ENCODE measurements at places on chromosomes 5 and 9. TPM values are rescaled to one million over a fixed set of nuclear protein-coding genes. Genes with fewer than 3 reads are reported as not detected.

The LAMC3 gene
- polyA plus RNA-seq: 28.4 TPM

The C9orf50 gene
- polyA plus RNA-seq: 1.4 TPM

The SHC3 gene
- 3.4 TPM for polyA plus RNA-seq

The ADCY2 gene
- 6.3 TPM for polyA plus RNA-seq

The TOR1A gene
- polyA plus RNA-seq: 41.2 TPM

The CMBL gene
- 52.2 TPM for polyA plus RNA-seq

The CDO1 gene
- polyA plus RNA-seq: 32.2 TPM

The EIF4E1B gene
- not detected for polyA plus RNA-seq

The DOCK2 gene
- 2.6 TPM for polyA plus RNA-seq

The RNF180 gene
- polyA plus RNA-seq: 13.3 TPM

The NTNG2 gene
- 0.20 TPM for polyA plus RNA-seq

The IFNA5 gene
- not detected for polyA plus RNA-seq

The WWC1 gene
- polyA plus RNA-seq: 65.8 TPM

DNA sequence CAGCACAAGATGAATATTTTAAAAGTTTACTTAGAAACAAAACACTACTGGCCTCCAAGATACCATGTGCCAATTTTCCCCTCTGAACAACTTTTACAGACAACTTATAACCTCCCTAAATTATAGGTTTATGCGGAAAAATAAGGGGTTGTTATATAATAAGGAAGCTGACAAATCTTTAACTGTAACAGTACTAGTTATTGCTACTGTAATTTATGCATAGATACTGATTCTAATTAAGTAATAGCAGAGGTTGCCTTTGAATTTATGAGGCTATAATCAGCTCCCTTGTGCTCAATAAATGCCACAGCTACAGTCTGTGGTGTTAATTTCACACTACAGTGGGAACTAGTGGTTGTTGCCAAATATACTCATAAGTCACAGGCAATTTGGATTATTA, 291.3 kb upstream of the PCSK5 start:
- DNase-seq: no peak

GRCh38 chr5:158178535-158178934, 319.6 kb upstream of the CLINT1 start:
- DNase-seq: no peak

DNA sequence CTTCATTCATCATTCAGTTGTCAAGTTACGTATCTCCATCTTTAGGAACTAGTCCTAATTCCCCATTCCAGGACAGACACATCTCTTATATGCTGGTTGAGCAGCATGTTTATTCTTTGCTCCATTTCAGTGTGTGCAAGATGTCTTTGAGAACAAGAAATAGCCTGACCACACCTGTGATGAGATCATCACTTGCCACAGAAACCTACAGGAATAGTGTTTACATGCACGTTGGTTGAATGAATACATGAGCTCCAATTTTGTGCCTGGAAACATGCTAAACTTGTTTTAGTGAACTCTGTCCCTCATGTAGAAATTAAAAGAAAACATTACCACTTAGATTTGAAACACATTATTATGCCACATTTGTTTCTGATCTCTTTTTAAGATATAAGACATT, 489.1 kb downstream of the CDH18 start:
- DNase-seq: no peak

DNA sequence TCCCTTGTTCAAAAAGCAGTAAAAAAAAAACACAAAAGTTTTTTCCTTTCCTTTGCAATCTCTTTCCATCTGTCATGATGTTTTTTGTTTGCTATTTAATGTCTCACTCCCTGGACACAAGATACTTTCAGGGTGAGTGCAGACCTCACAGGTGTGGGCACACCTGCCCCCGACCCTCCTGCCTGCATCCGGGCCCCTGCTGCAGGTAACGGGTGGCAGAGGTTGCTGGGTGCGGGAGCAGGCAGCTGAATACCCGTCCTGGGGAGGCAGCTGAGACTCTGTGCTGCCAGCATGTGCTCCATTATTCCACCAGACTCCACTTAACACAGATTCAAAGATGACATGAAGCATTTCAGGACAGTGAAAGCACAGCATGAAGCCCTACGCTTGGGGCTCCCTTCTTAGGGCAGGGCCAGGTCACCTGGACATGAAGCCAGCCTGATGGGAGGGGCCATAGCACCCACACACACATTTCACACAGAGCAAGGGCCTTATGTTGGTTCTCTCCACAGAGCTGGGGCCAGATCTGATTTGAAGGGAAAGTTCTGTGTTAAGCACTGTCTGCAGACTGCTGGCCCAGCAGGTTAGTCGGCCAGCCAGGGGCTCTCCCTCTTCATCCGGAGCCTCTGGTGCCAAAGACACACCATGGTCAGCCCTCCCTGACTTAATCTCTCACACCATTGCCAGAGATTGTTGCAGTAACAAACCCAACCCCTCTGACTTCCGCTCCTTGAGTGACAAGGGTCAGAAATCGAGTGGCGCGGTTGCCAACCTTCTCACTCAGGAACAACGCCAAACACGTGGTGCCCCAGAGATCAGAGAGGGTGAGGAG, 13.0 kb downstream of the NEK6 start:
- no peak for DNase-seq

GRCh38 chr9:134204041-134204440, 39.7 kb upstream of the RNU6ATAC start:
- no peak for DNase-seq

DNA sequence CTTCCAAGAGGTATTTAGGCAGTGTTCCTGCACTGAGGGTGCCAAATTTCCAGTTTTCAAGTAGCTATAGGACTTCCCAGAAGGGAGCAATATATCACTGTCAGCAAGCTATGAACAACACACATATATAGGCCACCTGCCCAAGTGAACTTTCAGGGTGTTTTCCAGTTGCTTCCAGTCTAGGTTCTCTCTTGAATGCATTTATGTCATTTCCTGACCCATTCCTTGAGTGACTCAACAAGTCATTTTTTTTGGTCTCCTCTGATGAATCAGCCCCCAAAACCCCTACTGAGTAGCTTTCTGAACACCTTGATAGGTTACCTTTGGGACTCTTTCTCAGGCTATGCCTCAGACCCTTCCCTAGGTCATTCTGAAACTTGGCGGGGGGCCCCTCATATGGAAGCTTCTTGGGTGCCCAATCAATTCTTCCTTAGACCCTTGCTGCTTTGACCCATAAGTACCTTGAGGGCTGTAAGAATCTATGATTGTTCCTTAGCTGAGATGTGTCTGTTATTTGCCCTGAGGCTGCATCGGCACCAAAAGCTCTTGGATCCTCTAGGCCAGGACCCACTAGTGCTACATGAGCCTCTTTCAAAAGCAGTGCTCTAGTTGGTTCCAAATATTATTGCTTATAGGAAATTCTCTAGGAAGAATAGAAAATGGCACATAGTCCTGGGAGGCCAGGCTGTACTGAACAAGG, 12.4 kb downstream of the DNAJB5 start:
- no peak for DNase-seq

- DNase-seq: no peak
Measured at GRCh38 chr9:68974901-68975300, 39.0 kb downstream of the PRKACG start.

DNA sequence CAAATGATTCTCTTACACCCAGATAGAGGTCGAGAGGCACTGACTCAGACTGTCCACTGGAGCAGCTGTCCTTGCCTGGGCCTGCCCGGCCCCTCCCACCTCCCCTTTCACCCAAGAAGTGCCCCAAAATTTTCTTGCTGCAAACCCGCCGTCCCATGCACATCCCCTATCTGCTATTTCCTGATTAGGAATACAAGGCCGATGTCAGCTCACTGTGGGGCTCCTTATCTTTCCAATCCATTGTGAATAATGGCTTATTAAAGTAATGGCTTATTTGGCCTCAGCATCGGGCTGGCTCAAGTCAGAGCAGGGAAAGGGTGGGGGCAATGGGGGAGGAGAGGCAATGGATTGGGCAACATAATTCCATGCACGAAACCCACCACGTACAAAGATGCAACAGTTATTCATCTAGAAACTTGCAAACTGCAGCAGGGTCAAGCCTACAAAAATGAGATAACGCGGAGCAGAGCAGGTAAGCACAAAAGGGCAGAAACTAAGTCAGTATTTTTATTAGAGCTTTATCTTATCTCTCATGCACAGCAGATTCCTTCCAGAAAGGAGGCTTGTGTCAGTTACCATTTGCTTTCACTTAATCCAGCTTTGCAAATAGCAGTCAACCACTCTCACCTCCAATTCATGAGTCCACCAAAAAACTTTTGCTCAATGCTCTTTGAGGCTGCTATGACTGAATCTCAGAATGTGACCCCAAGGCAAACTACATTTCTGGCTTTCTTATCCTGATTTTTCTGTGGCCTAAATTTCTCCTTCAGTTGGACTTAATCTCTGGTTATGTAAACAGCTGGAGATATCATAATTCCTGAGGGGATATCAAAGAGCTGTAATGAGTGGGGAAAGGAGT, 138.2 kb upstream of the OSMR start:
- no peak for DNase-seq

DNA sequence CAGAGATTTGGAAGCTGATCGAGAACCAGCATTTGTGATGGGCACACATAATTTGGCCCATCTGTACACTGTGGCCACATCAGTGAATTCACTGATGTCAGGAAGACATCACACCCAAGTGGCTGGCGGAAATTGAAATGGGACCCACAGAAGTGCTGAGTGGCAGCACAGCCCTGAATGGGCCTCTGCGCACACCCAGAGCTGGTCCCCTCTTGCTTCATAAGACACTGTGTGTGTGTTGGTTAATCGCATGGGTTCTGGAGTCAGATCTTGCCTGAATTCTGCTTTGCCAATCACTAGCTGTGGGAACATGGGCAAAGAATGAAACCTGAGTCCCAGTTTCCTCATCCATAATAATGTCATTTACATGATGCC, 72.2 kb downstream of the PCSK5 start:
- DNase-seq: no peak

GRCh38 chr5:147188200-147189108, 46.4 kb upstream of the STK32A start:
- DNase-seq: peak; percentile 54

GRCh38 chr5:58406394-58406793, 53.5 kb downstream of the PLK2 start:
- no peak for DNase-seq

DNA sequence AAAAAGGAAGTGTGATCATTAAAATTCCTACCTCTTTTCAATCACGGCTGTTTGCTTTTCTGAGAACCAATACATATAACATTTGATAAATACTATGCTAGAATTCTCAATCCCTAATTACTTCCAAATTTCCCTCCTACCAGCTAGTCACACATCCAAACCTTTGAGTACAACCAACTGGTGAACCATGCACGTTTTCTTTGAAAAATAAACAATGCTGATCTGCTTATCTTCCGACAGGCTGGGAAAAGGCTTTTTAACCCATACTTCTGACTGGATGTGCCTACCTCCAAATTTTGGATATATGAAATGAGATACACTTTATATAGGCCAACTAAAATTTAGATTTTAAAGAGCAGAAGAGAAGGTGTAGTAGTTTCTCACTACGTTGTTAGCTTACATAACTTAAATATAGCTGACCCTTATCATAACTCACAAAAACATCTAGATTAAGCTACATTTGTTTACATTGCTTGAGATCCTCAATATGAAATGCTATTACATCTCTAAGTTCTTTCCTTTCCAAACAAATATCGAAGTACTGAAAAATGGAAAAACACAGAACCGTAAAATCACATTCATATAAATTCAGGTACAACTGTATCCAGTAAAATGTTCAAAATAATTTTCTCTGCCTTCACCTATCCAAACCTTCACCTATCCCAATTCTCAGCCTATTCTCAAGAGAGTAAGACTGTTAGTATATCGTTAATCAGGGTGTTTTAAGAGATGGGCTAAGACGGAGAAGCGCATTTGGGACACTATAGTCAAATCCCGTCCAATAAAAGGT, 2.1 kb downstream of the NR3C1 start:
- no peak for DNase-seq

DNA sequence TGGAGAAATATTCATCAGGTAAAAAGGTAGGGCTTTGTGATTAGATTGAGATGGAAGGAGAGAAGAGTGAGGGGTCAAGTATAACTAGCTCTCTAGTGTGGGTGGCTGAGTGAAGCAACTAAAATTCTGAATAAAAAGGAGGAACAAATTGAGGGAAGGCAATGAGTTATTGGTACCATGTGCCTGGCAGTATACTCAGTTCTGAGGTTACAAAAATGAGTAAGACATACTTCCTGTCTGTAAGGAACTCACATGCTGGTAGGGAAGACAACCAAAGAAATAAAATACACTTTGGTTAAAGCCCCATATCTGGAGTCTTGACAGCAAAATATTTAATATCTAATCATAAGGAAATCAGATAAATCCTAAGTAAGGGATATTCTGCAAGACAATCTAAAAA, 476.8 kb upstream of the C9orf72 start:
- no peak for DNase-seq

GRCh38 chr5:109649318-109649717, 40.4 kb upstream of the MAN2A1 start:
- peak; percentile 34 for DNase-seq

DNA sequence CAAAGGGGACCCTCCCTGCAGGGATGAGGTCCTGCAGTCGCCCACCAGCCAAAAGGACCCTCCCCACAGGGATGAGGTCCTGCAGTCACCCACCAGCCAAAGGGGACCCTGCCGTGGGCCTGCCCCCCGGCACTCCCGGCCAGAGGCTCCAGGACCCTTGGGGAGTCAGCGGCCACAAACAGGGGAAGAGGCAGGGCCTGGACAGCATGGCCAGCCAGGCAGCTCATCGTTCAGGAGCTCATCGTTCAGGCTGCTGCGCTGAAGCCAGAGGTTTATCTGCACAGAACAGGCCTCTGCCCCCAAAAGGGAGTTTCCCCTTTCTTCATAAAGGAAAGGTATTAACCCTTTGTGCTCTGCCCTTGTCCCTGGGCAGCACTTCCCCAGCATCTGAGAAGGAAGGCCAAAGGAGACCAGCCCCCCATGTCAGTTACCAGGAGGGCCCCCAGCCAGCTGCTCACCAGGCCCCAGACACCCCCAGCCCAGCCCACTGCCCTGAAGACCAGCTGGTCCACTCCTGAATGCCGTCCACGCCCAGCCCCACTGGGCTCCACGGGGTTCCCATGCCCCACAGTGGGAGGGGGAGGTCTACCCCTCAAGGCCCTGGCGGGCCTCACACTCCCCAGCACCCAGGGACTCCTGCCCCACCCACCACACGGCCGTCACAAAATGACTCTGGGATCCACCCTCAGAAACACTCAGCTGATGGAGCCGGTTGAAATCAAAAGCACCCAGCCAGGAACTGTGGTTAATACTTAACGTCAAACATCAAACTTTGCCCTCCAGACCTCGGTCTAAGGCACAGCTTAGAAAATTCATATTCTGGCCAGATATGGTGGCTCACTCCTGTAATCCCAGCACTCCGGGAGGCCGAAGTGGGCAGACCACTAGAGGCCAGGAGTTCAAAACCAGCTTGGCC, 6.3 kb downstream of the SLC12A7 start:
- no peak for DNase-seq

- peak; percentile 52 for DNase-seq
Measured at GRCh38 chr5:31825518-31826068, 186.7 kb downstream of the PDZD2 start.

DNA sequence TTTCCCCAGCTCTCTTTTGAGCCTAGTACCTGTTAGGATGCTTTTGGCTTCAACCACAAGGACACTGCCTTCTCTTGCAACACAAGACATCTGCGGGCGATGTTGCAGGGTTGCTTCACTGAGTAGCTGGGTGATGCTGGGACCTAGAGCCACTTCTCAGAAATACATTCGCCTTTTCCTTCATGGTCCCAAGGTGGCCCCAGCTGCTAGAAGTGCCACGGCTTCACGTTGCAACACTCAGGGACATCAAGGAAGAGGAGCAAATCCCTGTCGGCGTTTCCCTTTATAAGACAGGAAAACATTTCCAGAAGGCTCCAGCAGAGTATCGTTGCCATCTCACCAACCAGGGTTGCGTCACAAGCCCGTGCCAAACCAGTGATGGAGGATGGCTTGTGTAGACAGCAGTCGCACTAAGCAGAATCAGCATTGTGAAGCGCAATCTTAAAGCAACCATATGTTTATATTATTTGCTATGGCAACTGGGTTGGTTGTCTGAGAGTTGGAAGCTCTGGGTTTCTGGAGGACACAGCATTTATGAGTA, 62.7 kb downstream of the ANKRD33B start:
- DNase-seq: no peak

Measured in renal cortex interstitium (tissue), 15 donors.